Activated CD4-positive, alpha-beta T cell treated with anti-CD3 and anti-CD28 coated beads, Interleukin-2, amount 50 U/mL, for 4 hours (primary cell): ENCODE measurements at places on chromosomes 7 and 10.
A peak's percentile ranks its signal among the peaks of the same experiment; 100 is the strongest.

- no peak for DNase-seq
Measured at GRCh38 chr7:134737566-134738345, 41.7 kb upstream of the CALD1 start.

DNA sequence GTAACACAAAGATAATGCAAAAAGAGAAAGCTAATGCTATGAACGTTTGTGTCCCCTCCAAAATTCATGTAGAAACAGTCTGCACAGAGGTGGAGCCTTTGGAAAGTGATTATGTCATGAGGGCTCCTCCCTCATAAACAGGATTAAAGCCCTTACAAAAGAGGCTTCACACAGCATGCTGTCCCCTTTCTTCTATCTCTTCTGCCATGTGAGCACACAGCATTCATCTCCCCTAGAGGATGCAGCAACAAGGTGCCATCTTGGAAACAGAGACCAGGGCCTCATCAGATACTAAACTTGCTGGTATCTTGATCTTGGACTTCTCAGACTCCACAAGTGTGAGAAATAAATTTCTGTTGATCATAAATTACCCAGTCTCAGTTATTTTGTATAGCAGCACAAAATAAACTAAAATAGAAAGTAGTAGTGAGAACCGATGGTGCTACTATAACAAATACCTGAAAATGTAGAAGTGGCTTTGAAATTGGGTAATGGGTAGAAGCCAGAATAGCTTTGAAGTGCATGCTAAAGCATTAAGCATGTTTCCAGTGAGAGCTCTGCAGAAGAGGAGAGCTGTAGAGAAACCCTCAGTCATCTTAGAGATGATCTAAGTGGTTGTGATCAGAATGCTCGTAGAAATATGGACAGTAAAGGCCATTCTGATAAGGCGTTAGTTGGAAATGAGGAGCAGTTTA is 108.7 kb downstream of the DNAJC1 start:
- no peak for DNase-seq

DNA sequence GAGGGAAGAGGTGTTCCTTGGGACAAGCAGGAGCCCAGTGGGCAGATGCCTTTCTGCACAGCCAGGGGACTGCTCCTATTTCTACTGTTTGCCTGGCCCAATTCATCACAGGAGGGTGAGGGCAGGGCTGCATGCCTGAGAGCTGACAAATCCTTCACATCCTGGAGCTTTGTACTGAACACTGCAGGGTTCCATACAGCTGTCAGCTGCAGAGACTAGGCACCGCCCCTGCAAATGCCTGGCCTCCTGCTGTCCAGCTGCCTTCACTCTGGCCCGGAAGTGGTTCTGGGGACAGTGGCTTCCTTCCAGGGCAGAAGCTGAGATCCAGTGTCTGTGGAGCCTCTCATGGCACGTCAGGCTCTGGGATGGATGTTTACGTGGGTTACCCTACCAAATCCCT is 470.7 kb downstream of the DNAJB6 start:
- no peak for DNase-seq

GRCh38 chr7:74003621-74004020 is 24.4 kb upstream of the ELN start:
- DNase-seq = no peak

GRCh38 chr7:5143106-5143505 is 46.9 kb upstream of the WIPI2 start:
- peak; percentile 13 for DNase-seq

- no peak for DNase-seq
Measured at GRCh38 chr7:148245381-148245780, 345.2 kb upstream of the C7orf33 start.

DNA sequence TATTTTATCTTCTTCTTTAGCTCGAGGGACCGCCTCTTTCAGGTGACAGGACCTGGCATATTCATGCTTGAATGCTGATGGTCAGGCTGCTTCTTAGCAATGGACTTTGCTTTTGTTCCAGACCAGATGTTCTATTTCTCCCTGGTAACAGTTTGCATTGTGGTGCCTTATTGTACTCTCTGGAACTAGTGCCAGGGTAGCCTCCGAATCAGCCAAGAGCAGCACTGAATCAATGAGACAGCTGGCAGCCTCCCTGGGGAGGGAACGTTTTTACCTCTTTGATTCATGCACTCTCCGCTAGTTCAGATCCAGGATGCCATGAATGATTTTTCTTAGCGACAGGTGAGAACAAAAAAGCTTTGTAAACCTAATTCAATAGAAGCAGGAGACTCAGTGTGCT is 54.1 kb upstream of the NXPH1 start:
- DNase-seq = no peak

GRCh38 chr10:1369197-1369596 is 313.0 kb downstream of the WDR37 start:
- DNase-seq = no peak

- DNase-seq = no peak
Measured at GRCh38 chr7:80231707-80232106, 97.1 kb downstream of the GNAI1 start.

DNA sequence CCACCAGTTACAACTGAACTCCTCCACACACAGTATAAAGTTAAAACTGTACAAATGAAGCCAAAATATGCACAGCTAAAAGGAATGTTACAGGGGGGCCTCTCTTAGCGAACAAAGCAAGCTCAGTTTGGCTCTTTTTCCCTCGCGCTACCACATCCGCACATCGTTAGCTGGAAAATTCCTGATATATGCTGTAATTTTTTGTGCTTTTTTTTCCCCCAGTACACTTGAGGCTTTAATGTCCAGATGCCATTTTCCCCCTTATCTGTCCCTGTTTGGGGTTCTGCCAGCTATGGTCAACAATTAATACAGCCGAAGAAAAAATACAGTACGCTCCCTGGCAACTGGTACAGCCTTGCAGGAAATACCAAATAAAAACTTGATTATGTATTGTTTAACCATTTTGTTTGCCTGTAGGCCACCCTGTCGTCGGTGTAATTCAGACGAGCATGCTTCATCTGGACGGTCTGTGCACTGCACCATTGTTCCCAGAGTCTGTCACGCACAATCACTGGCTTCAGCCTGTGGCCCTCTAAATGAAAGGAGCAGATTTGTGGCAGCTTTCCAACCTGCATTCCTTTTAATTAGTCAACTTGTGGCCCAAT is 108.1 kb upstream of the FAM133B start:
- DNase-seq = no peak

DNA sequence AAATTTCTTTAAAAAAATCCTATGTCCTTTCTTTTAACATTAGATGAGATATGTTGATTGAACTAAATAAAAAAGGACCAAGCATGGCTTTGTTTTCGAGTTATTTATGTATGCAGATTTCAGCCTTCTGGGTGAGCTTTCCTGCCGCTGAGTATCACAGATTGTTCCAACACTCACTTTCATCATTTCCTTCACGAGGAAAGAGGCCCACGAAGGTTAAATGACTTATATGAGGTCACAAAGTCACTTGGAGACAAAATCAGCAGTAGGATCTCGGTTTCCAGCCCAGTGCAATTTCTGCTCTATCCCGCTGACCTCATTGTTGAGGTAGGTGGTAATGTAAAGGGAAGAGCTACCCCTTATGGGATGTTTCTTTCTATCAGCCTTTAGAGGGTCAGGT is 226.8 kb downstream of the SKAP2 start:
- no peak for DNase-seq

GRCh38 chr10:56181607-56182006 is 179.5 kb downstream of the ZWINT start:
- no peak for DNase-seq

- DNase-seq = no peak
Measured at GRCh38 chr7:96400518-96400917, 78.6 kb upstream of the SLC25A13 start.

DNA sequence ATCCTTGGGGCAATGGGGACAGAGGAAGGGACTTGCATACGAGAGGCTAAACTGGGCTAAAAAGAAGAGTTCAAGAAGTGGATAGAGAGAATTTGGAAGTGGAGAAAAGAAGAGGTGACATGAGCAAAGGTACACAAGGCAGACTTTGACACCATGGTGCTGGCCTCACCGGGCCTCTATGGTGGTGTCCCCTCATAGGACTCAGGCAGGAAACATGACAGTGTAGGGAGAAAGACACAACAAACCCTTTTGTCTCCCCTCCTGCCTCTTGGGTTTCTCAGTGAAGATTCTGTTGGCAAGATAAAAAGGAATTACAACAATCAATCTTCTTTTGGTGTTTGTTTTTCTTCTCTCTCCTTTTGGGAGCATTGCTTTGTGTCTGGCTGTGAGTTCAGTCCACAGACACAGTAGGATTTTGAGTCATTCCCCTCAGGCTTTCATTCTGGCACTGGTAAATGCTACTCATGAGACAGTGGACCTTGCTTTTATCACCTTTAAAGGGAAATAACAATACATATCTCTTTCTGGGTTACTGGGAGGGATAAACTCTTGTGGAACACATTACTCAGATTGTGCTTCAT is 827.7 kb downstream of the TNS3 start:
- no peak for DNase-seq

GRCh38 chr7:90681336-90682022 is 85.4 kb downstream of the CDK14 start:
- DNase-seq = no peak

DNA sequence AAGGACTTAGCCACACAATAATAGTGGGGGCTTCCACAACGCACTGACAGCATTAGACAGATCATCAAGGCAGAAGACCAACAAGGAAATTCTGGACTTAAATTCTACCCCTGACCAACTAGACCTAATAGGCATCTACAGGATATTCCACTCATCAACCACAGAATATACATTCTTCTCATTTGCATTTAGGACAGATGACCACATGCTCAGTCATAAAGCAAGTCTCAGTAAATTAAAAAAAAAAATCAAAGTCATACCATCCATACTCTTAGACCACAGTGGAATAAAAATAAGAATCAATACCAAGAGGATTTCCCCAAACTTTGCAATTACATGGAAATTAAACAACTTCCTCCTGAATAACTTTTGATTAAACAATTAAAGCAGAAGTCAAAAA is 155.9 kb downstream of the CDK14 start:
- DNase-seq = no peak

- no peak for DNase-seq
Measured at GRCh38 chr10:108608860-108609259, 1314.5 kb downstream of the XPNPEP1 start.

DNA sequence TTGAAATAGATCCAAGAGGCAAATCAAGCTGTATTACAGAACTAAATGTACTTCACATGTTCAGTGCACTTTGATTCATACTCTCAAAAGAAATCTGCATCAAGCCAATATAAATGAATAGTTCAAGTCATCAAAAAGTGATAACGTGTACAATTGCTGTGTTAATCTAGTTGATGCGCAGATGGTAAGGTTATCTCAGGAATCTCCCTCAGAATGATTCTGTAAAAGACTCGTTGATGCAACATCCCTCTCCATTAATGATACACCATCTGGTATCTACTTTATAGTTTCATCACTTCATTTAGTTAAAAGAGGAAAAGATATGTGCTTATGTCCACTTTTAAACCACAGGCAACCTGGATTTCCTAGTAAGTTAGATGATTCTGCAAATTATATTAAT is 200.6 kb downstream of the CHCHD3 start:
- DNase-seq = no peak

GRCh38 chr10:14397066-14397465 is 66.3 kb upstream of the FRMD4A start:
- no peak for DNase-seq

DNA sequence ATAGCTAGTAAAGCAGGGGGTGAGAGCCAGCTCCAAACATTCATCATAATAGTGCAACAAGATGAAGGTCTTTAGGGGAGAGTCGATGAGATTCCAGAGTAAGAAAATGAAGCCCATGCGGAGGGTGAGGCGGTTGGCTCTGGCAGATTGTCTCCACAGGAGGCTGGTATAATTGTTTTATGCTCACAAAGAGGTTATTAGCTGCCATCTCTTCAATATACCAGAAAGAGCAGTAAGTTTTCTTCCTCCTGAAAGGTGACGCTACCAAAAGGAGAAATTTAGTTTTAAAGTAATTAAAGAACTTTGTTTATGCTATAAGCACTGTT is 59.2 kb upstream of the KCNIP2 start:
- no peak for DNase-seq

- DNase-seq = no peak
Measured at GRCh38 chr7:45456747-45457524, 117.2 kb upstream of the ADCY1 start.

DNA sequence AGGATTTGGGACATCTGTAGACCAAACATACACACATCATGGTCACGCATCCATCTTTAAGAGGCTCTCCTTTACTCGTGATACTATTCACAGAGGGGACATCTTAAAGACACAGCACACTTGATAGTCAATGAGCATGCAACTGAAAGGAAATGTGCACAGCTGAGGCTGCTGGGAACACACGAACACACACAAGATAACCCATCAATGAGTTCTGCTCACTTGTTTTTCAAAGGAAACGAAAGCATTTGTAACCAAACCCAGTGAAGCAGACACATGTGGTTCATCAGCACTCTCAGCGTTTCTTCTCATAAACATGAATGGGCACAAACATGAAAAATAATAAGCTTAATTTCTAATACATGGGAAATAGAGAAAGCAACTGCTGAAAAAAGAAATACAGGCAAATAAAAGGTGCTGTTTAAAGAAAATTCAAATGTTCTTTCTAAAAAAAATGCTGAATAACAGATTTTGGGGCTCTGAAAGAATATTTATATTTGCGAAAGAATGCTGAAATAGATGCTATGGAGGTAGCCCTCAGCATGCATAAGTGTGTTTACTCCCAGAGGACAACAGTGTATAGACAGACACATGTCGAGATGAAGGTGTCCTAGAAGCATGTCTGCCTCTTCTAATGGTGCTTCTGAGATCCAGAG is 59.7 kb upstream of the LAMB4 start:
- no peak for DNase-seq

GRCh38 chr7:117750612-117751563 is 122.4 kb downstream of the CTTNBP2 start:
- no peak for DNase-seq

GRCh38 chr10:93226619-93227018 is 152.9 kb downstream of the CYP26A1 start:
- DNase-seq = no peak

GRCh38 chr7:27994639-27995038 is 186.0 kb downstream of the JAZF1 start:
- no peak for DNase-seq

- DNase-seq = no peak
Measured at GRCh38 chr7:90222811-90223725, 11.5 kb downstream of the STEAP2 start.

GRCh38 chr7:1055956-1056784 is 11.8 kb downstream of the GPR146 start:
- DNase-seq = no peak

DNA sequence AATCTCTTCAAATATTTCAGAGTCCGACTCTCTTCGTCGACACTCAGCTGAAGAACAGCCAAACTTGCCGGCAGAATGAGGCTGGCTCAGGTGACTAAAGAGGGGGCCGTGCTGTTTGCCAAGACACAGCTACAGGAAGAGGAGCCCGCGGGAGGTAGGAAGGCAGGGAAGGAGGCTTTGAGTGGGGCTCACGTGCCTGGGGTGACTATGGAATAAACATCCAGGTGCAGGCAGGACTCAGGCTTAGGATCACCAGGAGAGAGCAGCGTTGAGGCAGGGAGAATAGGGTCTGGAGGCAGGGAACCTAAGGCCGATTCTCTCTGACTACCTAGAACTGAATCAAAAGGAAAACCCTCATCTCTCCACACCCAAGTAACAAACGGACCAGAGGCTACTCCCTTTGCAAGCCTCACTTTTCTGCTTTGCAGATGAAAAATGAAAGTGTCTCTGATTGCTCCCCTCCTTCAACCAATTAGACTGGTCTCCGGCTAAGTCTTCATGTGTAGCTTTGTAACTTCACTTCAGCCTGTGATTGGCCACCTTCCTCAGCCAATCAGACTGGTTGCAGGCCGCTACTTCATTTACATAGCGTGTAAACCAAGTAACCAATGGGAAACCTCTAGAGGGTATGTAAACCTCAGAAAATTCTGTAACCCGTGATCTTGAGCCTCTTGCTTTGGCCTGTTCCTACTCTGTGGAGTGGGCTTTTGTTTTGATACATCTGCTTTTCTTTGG is 19.7 kb upstream of the BNIP3 start:
- DNase-seq = no peak
